ENCODE measurements at places on chromosomes 13 and 19.

DNA sequence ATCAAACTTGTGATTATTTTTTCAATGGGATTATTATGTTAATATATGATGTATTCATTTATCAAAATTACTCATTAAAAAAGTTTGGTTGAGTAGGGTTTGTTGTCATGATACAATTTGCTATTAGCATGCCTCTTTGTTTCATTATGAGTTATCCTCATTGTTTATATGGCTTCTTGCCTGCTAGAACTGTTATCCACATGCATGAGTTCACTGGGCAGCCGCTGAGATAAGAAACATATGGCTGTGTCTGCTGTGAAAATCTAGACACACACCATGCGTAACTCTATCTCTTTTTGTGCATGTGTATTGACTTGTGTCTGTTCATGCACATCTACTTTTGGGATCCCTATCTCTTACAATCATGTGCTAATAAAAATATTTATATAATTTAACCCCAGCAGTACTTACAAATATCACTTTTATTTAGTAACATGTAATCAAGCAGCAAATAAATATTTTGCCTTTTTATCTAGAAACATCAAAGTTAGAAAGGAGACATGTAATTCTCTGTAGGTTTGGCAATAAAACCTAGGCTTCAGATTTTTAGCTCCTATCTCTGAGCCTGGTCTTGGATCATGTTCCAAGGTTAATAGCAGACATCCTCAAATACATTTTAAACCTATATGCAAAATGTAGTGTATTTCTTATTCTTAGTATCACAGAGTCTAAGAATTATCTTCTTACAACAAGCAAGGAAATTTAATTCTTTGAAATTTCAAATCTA, 11.2 kb upstream of the KLF12 start:
- H3K36me3 ChIP-seq = no peaks in the 10 kb centered on the region
- peaks cover 14% of the 10 kb centered on the region for H3K27me3 ChIP-seq
- no peaks in the 10 kb centered on the region for H3K4me1 ChIP-seq
- H3K4me3 ChIP-seq = no peak overlapping the region
- DNase-seq = no peak

GRCh38 chr19:5337126-5337525, 3.5 kb downstream of the PTPRS start:
- peaks cover 15% of the 10 kb centered on the region for H3K4me1 ChIP-seq
- no peaks in the 10 kb centered on the region for H3K36me3 ChIP-seq
- H3K4me3 ChIP-seq = no peak overlapping the region
- H3K27me3 ChIP-seq = peaks cover 47% of the 10 kb centered on the region
- DNase-seq = no peak

DNA sequence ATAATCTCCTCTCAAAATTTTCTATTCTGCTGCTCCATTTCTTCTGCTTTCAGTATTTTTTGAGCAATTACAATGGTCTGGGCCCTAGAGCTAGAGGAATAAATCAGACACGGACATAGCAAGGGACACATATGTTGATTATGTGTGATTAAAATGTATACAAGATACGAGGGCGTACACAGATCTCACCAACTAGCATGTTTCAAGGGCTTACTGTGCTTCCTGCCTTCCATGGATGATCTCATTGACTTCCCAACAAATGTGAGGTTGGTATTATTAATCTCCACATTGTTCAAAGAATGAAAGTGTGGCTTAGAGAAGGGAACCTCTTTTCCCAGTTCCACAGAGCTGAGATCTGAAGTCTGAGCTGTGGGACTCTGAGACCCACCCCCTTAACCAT, 9.1 kb downstream of the PLD3 start:
- no peaks in the 10 kb centered on the region for H3K27me3 ChIP-seq
- peaks cover 29% of the 10 kb centered on the region for H3K4me1 ChIP-seq
- H3K4me3 ChIP-seq = no peak overlapping the region
- no peaks in the 10 kb centered on the region for H3K36me3 ChIP-seq

GRCh38 chr19:14470031-14470876, 4.9 kb downstream of the PTGER1 start:
- no peak overlapping the region for H3K27ac ChIP-seq
- DNase-seq = no peak
- H3K27me3 ChIP-seq = no peaks in the 10 kb centered on the region
- no peaks in the 10 kb centered on the region for H3K36me3 ChIP-seq

Data from natural killer cell treated with Interleukin-12 subunit alpha and Interleukin-12 subunit beta and Interleukin-15 and Interleukin-18, amount 100 ng/mL, for 72 hours (primary cell).